ENCODE measurements at places on chromosomes 11 and 22.

DNA sequence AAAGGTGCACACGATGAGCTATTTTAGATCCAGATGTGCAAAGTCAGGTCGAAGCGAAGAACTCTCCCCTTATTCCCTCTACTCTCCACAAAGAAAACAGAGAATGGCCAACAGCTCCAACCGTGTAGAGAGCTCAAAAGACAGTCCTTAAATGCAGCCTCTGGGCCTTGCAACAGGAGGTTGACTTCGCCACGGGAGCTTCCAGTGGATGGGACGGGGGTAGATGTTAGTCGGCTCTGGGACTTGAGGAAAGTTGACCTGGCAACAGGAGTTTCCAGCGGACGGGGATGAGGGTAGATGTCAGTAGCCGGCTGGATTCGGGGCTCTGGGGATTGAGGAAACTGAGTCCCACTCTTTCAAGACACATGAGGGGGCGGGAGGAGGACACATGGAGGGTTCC, 450.4 kb downstream of the BRD1 start:
- no peak for DNase-seq

DNA sequence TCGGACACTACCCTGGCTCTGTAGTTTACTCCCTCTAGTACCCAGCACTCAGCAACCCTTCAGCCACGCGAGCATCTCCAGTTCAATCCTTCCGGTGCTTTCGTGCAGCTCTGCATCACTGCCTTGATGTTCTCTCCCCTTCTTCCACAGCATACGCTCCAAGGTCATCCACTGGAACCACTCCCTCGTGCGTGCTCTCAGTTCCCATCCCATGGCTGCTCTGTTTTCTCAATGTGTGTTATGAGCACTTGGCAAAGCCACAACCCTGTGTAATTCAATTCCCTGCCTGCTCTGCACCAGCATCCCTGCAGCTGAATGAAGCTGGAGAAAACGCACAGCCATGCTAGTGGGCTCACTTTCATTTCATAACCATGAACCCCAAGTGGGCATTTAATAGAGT, 38.5 kb upstream of the NFRKB start:
- DNase-seq: no peak

DNA sequence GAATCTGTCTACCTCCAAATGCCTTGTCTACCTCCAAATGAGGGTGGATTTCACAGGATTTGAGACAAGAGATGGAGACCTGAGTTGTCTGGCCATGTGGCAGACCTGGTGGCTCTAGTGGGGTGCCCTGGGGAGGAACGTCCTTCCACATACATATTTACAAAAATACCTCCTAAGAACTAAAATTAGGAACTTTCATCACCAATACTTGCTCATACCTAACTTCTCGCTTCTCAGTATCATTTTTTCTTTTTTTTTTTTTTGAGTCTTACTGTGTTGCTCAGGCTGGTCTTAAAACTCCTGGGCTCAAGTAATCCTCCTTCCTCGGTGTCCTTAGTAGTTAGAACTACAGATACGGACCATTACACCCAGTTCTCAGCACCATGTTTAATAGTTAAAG, 117.9 kb downstream of the MED15 start:
- no peak for DNase-seq

DNA sequence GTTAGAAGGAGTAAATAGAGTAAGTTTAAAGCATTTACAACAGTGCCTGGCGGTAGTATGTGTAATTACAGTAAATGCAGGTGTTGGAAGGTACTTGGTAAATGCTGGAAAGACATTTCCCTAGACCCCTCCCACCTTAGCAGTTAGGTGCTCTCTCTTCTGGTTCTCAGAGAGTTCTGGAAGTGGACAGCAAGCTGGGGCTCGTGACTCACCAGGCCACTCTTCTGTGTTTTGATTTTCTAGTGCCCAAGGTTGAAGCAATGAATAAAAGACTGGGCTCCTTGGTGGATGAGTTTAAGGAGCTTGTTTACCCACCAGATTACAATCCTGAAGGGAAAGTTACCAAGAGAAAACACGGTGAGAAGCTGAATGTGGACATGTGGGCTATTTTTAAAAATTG, 27.6 kb downstream of the SNU13 start:
- DNase-seq: no peak

- DNase-seq: no peak
These were observed 26.7 kb downstream of the FLI1 start for GRCh38 chr11:128720522-128720985.

DNA sequence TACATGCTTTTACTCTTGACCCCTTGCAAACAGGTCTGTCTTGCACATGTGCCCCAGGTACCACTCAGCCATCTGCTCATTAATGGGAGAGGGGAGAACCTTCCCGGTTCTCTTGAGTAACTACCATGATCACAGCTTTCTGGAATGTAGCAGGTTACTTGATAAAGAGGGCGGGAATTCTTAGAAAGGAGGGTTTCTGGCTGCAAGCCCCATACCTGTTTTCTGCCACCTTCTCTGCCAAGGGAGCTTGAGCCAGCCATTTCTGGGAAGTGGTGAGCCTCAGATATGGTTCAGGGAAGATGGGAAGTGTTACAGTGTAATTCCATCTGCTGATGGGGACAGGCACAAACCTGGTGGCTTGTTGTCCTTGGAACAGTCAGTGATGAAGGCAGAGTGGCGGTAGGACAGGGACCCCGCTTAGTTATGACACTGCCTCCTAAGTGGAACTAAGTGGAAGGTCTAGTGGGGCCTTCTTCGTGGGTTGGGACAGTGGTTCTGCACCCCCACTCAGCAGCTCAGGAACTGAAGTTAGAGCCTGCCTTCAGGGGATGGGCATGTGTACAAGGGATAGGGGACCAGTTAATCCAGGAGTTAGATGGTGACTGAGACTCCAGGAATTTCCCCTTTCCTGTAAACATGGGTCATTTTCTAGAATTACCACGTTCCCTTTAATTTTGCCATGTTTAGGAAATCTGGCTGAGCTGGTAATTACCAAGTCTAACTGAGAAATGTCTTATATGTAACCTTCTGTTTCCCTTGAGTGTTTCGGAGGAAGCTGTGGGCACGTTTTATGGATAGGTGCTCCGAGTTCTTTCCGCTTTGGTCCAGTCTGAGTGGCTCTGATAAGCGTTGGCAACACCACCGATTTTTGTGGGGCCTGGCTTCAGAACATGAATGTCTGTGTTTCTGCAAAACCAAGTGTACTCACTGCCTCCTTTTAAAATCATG, 35.3 kb downstream of the BCR start:
- peak; percentile 73 for DNase-seq

DNA sequence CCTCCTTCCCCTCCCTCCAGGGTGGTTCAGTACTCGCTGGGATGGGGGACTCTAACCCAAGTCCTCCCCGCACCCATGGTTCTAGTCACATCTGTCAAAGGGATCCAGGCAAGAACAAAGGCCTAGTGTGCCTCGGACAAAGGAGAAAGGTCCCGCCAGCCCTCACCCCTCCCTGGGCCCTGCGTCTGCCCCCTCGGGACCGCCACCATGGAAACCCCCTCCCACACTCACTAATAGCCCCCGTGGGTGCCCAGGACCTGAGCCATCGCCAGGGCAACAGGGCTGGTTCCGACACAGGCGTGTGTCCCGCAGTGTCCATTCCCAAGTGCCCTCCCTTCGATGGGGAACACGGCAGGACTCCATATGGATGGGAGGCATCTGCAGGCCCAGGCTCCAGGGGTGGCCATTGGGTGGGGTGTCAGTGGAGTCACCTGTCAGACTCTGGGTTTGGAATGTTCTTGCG, 5.1 kb upstream of the CARNS1 start:
- DNase-seq: no peak

GRCh38 chr11:12051287-12051662, 42.8 kb upstream of the DKK3 start:
- DNase-seq: no peak

Measured in M059J (cell line).